ENCODE measurements at places on chromosomes 3 and 15. TPM values are rescaled to one million over a fixed set of nuclear protein-coding genes. Genes with fewer than 3 reads are reported as not detected.

ATP13A5 gene
- polyA plus RNA-seq: not detected

TTLL13 gene
- polyA plus RNA-seq: 0.05 TPM

ZNF619 gene
- polyA plus RNA-seq: 3.0 TPM

ABCC5 gene
- polyA plus RNA-seq: 61.1 TPM

OSTN gene
- not detected for polyA plus RNA-seq

CCR9 gene
- not detected for polyA plus RNA-seq

CCNB2 gene
- 0.12 TPM for polyA plus RNA-seq

ANKRD63 gene
- not detected for polyA plus RNA-seq

STAG1 gene
- 19.7 TPM for polyA plus RNA-seq

SELENOS gene
- 137 TPM for polyA plus RNA-seq

GOLGA6L7 gene
- polyA plus RNA-seq: not detected

SST gene
- polyA plus RNA-seq: 0.85 TPM

CADPS gene
- 0.01 TPM for polyA plus RNA-seq

SLC2A2 gene
- not detected for polyA plus RNA-seq

SPTBN5 gene
- polyA plus RNA-seq: 0.10 TPM

CPN2 gene
- polyA plus RNA-seq: 0.03 TPM
